Stimulated activated memory B cell treated with anti-CD40 and anti-IgM and Interleukin-4, amounts not matched to agents 10 μg/mL and 1 μg/mL and 100 μg/mL, for 72 hours (primary cell): ENCODE measurements at places on chromosomes 4 and X.

GRCh38 chrX:140440876-140441275, 64.0 kb downstream of the SOX3 start:
- ATAC-seq: no peak

DNA sequence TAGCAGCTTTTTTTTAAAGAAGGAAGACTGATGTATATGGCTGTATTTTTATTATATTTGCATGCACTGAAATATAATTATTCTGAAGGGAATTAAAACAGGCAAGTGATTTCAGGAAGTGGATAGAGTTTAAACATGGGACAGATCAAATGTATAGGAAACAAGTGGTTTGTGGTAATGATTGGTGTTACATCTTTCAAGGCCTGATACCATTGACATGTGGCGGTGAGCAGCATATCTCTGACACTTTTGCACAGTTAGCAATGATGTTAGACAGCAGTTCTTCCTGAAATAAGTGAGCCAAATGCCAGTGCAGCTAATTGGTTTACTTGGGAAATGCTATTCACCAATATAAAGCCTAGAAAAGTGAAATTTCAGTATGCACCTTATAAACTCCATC, 272.1 kb downstream of the RPA4 start:
- ATAC-seq: no peak

DNA sequence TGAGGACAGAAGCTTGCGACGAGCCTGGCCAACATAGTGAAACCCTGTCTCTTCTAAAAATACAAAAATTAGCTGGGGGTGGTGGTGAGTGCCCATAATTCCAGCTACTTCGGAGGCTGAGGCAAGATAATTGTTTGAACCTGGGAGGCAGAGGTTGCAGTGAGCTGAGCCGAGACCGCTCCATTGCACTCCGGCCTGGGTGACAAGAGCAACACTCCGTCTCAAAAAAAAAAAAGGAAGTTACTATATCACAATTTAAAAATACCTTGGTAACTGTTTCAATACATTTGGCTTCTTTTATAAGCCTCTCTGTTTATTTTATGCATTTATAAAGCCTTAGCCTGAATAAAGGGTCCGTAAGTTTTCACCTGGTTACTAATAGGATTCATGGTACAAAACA, 46.6 kb upstream of the CHRNA9 start:
- ATAC-seq: no peak

GRCh38 chr4:6688879-6689505, 4.7 kb upstream of the S100P start:
- peak; percentile 86 for ATAC-seq
